ENCODE measurements at places on chromosomes 1 and 21.

GRCh38 chr21:42781150-42781970 lies 98.0 kb downstream of the WDR4 start:
- peak; percentile 86 for DNase-seq

DNA sequence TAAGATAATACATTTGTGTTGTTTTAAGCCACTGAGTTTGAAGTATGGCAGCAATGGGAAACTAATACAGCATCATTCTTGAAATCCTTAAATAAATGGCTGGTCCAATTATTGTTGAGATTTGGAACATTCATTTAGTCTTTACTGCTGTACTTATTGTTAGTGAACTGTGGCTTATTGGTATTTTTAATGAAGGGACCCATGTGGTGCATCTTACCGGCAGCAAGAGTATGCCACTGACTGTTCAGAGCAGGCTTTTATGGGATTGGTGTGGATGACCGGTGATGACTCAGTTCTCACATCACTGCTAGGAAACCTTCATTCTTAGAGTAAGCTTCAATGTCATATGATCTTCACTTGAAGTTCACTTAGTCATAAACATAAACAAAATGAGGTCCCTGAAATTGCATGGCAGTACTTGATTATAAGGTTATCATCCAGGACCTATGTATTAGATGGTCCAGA lies 31.5 kb downstream of the PRKAA2 start:
- no peak for DNase-seq

GRCh38 chr1:205613854-205614412 lies 17.9 kb downstream of the ELK4 start:
- DNase-seq = no peak

DNA sequence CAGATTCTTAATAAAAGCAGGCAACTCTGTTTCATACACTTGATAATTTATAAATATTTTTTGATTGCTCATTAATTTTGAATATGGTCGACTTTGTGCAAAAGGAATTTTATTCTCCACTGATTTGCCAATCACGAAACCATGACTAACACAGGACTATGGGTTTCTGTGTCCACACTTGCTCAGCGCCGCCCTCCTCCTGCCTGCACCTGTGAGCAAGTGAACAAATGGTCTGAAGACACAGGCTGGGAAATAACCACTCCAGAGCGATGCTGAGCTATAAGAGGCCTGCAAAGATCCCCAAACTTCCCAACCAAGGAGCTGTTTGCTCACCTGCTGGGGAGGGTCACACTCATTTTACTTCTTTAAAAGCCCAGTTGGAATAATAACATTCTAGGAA lies 19.6 kb downstream of the ABCB10 start:
- DNase-seq = no peak

- no peak for DNase-seq
Observed at GRCh38 chr1:230915078-230915477, 46.8 kb upstream of the C1orf198 start.

- DNase-seq = no peak
Observed at GRCh38 chr1:72280711-72281110, 1.6 kb downstream of the NEGR1 start.

DNA sequence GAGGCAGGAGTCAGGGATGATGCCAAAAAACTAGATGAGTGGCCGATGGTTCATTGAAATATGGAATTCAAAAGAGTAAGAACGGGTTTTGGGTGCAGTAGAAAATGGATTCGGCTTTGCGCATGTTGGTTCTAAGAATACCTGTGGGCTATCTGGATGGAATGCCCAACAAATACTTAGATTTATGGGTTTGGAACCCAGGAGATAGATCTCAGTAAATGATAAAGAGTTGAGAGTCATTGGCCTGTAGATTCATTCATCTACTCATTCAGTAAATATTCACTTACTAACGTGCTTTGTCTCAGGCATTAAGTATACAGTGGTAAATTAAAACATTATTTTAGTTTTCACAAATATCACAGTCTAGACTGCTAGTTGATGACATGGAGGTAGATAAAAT lies 247.7 kb downstream of the NFIA start:
- no peak for DNase-seq

GRCh38 chr1:2987773-2988172 lies 33.5 kb upstream of the ACTRT2 start:
- no peak for DNase-seq

DNA sequence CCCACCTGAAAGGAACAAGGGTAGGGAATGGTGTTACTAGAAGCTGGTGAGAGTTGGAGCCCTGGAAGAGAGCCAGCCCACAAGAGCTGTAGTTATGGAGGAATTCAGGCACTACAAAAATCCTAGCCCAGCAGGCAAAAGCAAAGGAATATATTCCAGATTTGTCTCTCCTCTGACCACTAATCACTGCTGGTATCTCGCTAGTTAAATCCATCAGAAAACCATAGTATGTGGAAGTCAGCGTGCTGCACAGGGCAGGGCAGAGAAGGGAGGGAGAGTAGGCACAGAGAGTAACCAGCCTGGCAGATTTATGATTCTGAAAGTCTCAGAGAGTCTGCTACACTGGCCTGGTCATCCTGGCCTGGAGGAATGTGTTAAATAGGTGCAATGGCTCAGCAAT lies 88.6 kb downstream of the SELENOF start:
- DNase-seq = no peak

GRCh38 chr1:170310951-170311350 lies 165.2 kb downstream of the NTMT2 start:
- no peak for DNase-seq

- no peak for DNase-seq
Observed at GRCh38 chr1:53580009-53580400, 120.8 kb downstream of the DMRTB1 start.

DNA sequence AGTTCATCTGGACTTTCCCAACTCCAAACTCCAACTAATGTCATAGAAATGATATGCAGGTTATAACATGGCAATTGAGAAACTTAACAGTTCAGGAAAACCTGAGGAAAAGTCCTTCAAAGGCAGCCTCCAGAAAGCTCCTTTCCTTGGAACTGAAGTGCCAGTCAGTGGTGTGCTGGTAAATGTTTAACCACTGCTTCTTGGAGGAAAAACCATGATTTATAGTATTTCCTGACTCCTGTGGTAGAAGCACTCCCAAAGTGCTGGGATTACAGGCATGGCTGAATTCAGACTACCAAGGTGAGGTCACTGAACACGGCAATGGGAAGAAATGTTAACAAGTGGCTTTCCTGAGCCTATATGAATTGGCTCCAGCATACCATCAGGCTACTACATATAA lies 26.7 kb upstream of the ZNHIT6 start:
- DNase-seq = no peak

- no peak for DNase-seq
Observed at GRCh38 chr1:26726784-26727183, 31.0 kb downstream of the ARID1A start.

- DNase-seq = no peak
Observed at GRCh38 chr1:35762141-35762540, 7.6 kb downstream of the CLSPN start.

DNA sequence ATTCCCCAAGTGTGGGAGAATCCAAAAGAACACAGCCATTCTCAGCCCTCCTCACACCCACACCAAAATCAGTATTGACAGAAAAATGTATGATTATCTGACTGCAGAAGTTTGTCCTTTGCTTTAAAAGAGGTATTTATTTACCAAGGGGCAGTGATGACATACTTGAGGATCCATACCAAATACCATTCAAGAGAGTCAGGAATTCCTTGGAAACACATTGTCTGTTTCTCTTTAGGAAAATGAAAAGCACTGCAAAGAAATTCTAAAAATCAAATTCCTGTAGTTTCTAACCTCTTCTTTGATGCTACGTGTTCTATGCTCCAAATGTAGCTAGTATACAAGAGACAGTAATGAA lies 509.6 kb upstream of the CXADR start:
- DNase-seq = no peak

DNA sequence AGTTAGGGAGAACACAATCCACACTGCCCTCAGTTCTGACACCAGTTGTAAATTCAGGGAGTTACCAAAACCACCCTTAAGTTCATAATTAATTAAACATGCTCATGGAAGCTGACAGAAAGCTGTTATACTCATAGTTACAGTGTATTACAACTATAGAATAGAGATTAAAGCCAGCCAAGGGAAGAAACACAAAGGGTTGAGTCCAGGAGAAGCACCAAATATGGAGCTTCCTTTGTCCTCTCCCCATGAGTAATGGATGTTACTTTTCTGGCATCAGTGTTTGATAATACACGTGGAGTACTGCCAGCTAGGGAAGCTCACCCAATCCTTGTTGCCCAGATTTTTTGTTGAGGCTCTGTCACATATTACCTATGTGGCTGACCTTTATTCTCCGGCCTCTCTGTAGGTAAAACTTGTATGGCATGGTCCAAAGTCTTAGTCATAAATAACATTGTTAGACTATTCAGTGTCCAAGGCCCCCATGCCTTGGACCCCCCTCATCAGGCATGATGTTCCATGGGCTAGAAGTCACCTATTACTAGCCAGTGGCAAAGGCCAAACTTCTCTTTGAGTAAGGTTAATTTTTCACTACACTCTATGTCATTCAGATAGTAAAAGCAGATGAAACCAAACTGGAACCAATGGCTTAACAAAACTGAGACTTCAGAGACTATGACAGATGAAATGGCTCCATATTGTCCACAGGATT lies 175.7 kb downstream of the GPR52 start:
- no peak for DNase-seq

DNA sequence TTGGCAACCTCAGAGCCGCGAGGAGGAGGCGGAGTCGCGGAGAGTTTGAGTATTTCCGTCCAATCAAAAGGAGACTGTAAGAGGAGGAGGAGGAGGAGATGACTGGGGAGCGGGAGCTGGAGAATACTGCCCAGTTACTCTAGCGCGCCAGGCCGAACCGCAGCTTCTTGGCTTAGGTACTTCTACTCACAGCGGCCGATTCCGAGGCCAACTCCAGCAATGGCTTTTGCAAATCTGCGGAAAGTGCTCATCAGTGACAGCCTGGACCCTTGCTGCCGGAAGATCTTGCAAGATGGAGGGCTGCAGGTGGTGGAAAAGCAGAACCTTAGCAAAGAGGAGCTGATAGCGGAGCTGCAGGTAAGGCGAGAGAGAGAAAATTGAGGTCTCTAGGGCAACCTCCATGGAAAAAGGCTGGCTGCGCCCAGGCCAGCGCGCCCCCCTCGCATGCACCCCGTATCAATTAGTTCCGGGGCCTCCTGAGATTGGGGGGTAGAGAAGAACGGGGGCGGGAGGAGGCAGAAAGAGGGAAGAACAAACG lies at the start of gene PHGDH:
TSS of gene PHGDH (plus strand) at position 131 of the 538 bp plus-strand sequence. CDS start at position 220, 89 bp downstream.
- DNase-seq = peak; percentile 92

GRCh38 chr1:11068600-11069473 lies 9.0 kb upstream of the SRM start:
- DNase-seq = no peak

DNA sequence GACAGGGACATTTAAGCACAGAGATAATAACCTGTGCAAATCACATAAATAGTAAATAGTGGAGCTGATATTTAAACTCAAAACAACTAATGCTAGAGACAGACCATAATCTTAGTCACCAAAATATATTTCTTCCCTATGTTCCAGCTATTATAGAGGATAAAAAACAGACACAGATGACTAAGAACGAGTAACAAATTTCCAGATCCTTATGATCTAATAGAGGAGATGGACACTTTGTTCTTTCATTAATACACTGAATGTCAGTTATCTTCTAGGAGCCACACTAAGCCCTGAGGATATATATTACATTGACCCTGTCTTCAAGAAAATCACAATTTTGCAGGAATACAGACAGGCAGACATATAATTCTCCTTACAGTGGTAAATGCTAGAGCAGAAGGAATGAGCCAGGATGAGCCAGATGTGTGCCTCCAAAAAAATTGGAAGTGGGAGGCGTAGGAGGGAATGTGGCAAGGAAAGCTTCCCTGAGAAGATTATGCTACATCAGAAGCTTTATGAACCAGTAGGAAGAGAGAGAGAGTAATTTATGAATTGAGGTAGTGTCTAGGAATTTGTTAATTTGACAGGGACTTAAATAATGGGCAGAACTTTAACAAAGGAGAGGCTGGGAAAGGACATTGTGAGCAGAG lies 395.4 kb upstream of the BEND5 start:
- DNase-seq = no peak
